ENCODE measurements at places on chromosomes 1 and 21. TPM values are rescaled to one million over a fixed set of nuclear protein-coding genes. Genes with fewer than 3 reads are reported as not detected.

Gene PRAMEF14
- total RNA-seq, result not detected

Gene TMIGD3
- total RNA-seq, result 0.08 TPM

Gene L1TD1
- not detected for total RNA-seq

Gene KCNE2
- not detected for total RNA-seq

Gene RHOU
- 18.4 TPM for total RNA-seq

Gene RBM8A
- 255 TPM for total RNA-seq

Gene S100A9
- total RNA-seq, result 0.59 TPM

Gene RPE65
- not detected for total RNA-seq

Gene TRIM67
- 0.17 TPM for total RNA-seq

Gene AIM2
- not detected for total RNA-seq

Gene C1orf87
- not detected for total RNA-seq

Gene MANEAL
- 25.0 TPM for total RNA-seq

Gene SH2D2A
- 2.9 TPM for total RNA-seq

Gene SAMD13
- total RNA-seq, result 0.52 TPM

Gene RGS8
- total RNA-seq, result not detected
